ENCODE measurements at places on chromosomes 5 and 9.

GRCh38 chr5:65047948-65048690 is 279.4 kb downstream of the CWC27 start:
- DNase-seq: no peak

DNA sequence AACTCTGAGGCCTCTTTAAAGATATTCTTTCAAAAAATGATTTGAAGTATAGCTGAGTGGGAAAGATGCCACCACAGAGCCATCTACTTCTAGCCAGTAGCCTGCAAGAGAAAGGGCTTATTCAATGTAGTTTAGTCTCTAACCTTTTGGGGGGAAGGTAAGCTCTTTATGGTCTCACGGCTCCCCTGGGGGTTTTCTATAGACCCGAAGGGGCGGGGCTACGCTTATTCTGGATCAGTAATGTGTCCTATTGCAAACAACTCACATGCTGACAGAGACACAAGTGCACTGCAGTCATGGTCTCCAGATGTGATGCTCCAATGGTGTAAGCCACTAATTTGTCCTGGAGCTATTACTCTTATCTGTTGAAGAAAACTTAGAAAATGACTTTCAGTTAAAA is 53.4 kb upstream of the RPS23 start:
- DNase-seq: no peak

DNA sequence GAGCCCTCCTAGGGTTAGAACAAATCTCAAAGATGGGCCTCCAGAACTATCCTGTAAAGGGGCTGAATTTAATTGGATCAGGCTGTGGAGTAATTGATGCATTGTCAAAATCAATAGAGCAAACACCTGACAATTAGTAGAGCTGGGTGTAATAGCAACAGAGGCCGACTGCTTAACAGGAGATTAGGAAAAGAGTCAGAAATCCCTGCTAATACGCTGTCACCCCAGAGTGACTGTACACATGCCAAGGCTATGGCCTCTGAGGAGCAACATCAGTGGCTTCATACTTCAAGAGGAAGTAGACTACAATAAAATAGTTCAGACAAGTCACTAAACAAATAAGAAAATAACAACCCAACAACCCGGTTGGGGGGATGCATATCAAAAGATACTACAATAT is 18.7 kb upstream of the GRPEL2 start:
- no peak for DNase-seq

- no peak for DNase-seq
Measured at GRCh38 chr5:174998131-174998730, 273.8 kb downstream of the MSX2 start.

DNA sequence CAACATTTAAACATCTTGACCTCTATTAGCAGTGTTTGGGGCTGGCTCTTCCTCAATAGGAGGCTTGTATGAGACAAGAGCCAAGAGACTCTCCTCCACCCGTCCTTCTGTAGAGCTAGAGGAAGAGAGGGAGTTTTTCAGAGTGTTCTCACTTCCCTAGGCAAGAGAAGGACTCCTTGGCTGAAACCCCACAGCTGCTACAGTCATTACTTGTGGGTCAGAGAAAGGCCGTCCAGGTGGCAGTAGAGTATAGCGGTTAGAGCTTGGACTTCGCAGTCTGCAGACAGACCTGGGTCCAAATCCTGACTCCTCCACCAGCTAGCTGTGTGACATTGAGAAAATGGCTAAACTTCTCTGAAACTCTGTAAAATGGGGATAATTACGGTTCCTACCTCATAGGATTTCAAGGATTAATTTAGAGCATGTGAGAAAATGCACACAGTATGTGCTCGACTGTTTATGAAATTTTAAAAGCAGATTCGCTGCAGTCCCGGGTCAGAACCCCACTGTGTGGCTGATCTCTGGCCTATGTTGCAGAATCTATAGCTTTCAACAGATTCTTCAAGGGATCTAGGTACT is 80.8 kb upstream of the ARAP3 start:
- DNase-seq: no peak

DNA sequence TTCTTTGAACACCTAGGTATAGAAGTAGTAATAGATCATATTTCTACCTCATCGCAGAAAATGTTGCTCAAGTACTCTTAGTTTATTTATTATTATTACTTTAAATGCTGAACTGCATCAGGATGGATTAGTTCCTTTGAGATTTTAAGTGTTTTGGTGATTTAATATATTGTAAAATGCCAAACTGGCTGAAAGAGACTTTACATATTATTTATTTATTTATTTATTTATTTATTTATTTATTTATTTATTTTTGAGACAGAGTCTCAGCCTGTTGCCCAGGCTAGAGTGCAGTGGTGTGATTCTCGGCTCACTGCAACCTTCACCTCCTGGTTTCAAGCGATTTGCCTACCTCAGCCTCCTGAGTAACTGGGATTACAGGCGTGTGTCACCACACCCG is 42.3 kb downstream of the LMNB1 start:
- DNase-seq: no peak

DNA sequence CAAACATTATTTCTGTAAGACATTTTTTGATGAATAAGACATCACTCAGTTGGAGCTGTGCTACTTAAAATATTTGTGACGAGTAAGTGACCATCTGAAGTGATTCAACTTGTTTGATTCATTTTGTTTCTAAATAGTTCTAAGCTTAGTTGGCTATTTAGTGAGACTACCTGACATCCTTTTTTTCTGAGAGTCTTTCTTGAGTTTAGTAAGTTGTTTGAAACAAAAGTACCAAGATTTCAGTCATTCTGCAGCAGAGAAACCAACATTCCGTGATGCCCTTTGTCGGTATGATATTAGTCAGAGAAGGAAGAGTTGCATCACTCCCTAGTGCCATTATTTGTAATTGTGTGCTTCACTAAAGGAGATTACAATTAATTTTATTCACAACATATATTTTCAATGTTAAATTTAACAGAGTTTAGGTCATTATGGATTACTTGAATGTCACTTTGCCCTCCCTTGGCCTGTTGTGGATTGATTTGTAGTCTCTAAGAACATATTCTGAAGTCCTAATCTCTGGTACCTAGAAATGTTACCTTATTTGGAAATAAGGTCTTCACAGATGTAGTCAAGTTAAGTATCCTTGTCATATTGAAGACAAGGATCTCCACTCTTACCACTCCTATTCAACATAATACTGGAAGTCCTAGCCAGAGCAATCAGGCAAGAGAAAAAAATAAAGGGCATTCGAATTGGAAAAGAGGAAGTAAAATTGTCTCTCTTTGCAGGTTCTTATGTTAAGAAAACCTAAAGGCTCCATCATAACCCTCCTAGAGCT is 212.2 kb downstream of the PCSK1 start:
- peak; percentile 73 for DNase-seq

Measured in astrocyte of the hippocampus (primary cell).